ENCODE measurements at places on chromosomes 16 and 17. TPM values are rescaled to one million over a fixed set of nuclear protein-coding genes. Genes with fewer than 3 reads are reported as not detected.

GRCh38 chr16:66529475-66529874 lies 20.4 kb downstream of the TK2 start:
- no peak for DNase-seq

DNA sequence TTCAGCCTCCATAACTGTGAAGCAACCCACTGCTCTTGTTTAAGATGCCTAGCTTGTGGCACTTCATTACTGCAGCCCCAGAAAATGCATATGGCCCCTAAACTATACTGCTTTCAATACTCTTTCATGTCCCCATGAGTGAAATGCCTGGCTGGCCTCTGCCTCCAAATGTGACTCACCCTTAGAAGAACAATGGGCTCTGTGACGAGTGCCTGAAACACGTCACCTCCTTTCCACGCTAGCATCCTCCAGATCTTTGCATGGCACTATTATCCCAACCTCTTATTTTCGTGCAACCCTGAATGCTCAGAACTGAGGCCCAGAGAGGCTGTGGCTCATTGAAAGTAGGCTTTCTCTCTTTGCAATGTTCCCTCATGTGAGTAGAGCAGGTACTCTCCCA lies 233.1 kb downstream of the CBLN1 start:
- DNase-seq = no peak

GRCh38 chr16:50259334-50260205 lies 6.8 kb upstream of the ADCY7 start:
- DNase-seq = peak; percentile 72

DNA sequence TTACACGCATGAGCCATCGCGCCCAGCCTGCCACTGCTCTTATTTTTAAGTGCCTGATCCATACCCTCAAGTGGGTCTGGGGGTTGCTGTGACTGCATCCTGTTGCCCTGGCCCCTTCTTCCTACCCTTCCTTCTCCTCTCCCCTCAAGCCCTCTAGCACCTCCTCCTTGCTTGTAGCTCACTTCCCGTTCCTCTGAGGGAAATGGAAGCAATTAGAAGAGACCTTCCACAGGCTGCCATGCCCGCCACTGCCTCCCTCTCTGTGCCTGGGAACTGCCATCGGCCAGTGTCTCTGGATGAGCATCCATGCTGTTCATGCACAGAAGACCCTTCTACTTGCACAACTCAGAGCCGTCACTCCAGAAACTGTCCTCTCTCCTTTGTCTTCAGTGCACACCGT lies 10.6 kb upstream of the TFAP4 start:
- no peak for DNase-seq

GRCh38 chr16:51629576-51629975 lies 478.5 kb upstream of the SALL1 start:
- DNase-seq = no peak

Gene DEXI
- 96.3 TPM for total RNA-seq

Gene WFDC1
- 4.2 TPM for total RNA-seq

Gene SLC13A5
- total RNA-seq = not detected

Gene MYCBPAP
- total RNA-seq = 6.8 TPM

Data from tibial nerve (tissue), 4 donors.